ENCODE measurements at places on chromosomes 16 and 17.

- no peak for DNase-seq
These were observed 2.4 kb downstream of the SPN start for GRCh38 chr16:29665294-29666077.

DNA sequence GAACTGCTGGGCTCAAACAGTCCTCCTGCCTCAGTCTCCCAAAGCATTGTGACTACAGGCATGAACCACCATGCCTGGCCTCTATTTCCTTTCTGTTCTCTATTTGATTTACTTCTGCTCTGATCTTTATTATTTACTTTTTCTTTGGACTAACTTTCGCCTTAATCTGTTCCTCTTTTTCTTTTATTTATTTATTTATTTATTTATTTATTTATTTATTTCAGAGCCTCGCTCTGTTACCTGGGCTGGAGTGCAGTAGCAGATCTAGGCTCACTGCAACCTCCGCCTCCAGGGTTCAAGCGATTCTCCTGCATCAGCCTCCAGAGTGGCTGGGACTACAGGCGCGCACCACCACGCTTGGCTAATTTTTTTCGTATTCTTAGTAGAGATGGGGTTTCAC, 1158.3 kb upstream of the GOT2 start:
- no peak for DNase-seq

- no peak for DNase-seq
These were observed 4.8 kb downstream of the CYB5D2 start for GRCh38 chr17:4147751-4148310.

DNA sequence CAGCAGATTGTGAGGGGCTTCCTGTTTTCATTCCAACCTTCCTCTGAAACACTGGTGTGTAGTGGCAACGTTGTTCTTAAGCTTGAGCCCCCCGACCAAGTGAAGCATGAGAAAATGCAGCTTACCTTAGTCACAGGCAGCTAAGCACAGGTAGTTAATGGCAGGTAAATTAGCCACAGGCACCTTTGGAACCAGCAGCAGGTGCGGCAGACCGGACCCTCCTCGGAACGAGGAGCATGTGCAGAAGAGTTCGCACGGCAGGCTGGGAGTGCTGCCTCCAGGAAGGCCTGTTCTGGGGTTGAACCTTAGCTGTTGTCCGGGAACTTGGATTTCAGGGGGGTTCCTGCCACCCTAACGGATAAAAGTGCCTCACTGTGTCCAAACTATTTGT, 7.2 kb upstream of the IRF8 start:
- DNase-seq = no peak

DNA sequence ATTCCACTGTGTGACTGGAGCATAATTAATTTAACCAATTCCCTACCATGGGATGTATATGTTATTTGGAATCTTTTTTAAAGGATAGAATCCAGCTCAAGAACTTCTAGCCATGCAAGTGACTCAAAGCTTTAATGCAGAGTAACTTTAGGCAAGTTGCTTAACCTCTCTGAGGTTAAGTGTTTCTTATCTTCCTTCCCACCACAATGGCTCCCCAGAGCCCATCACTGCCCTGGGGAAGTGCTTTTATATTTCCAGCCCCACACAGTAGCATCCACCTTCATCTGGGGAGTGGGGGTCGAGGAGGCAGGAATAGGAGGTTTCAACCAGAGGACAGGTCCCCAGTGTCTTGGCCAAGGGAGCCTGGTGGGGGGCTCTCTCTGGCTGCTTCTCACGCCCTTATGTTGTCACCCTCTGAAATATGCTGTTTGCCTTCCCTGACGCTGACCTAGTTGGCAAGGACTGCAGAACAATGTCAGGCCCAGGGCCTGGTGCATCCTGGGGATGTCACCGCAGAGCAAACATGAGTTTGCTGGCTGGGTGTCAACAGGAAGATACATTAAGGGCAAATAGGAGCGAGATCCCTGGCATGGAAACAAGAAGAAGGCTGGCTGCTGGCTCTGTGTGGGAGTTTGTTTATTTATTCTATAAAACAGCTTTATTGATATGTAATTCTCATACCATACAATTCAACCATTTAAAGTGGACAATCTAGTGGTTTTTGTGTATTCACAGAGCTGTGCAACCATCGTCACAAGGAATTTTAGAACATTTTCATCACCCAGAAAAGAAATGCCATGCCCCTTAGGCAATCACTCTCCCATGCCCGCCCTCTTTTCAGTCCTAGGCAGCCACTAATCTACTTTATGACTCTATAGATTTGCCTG, 46.6 kb upstream of the WSB1 start:
- DNase-seq = peak; percentile 29

All from NCI-H1417 (cell line).